ENCODE measurements at places on chromosomes 5 and 9. TPM values are rescaled to one million over a fixed set of nuclear protein-coding genes. Genes with fewer than 3 reads are reported as not detected.

Gene C5orf24
- total RNA-seq: 76.4 TPM

DNA sequence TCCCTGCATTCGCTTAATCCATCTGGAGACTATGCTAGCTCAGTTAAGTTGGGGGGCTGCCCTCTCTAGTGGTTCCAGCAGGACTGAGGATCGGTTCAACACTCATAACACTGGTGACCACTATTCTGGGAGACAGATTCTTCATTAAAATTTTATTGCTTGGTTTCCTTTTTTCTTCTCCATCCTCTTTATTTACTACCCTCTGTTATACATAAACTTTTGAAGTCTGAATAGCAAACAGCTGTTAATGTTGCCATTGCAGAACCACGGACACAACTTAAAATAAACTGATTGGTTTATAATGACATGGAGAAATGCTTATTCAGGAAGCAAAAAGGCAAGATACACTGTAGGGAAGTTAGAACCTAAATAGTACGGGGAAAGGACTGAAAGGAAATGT, 22.1 kb downstream of the IQGAP2 start:
- DNase-seq: no peak

Gene HAVCR1
- not detected for total RNA-seq

Gene IL9
- total RNA-seq: not detected

DNA sequence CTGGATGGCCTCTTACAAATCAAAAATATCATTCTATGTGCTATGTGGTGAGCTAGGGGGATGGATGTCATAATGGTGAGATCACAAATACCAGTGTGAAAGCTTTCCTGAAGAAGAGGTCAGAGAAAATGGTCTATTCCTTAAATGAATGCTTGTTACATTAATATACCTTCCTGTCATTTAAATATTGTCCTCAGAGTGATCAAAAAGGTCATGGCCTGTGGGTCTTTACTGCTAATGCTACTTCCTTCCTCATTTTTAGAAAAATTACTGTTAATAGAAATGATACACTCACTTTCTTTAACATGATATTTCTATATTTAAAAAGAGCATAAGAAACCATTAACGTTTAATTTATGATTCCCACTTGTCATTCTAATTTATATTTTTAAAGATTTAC, 9.7 kb downstream of the OMD start:
- DNase-seq: no peak

Gene TNFSF8
- total RNA-seq: 0.46 TPM

GRCh38 chr9:77449240-77450084, 198.7 kb downstream of the GNA14 start:
- DNase-seq: no peak

DNA sequence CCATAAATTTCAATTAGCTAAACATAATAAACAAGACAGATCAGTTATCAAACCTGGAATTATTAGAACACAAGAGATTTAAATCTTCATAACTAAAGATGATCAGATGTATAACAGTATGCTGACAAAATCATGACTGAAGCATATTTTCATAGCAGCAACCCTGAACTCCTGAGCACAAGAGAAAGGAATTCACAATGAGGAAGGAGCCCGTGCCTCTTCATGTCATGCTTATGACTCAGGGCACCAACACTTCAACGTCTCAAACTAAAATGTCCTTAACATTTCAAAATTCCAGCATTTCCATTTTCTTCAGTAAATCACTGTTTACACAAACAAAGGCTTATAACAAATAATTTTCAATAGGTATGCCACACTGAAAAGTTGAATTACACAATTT, 6.7 kb downstream of the AP3B1 start:
- no peak for DNase-seq

Gene CCDC187
- not detected for total RNA-seq

Gene MRPL36
- total RNA-seq: 42.6 TPM

- peak; percentile 37 for DNase-seq
Observed at GRCh38 chr9:75588808-75589207, 301.7 kb upstream of the PCSK5 start.

DNA sequence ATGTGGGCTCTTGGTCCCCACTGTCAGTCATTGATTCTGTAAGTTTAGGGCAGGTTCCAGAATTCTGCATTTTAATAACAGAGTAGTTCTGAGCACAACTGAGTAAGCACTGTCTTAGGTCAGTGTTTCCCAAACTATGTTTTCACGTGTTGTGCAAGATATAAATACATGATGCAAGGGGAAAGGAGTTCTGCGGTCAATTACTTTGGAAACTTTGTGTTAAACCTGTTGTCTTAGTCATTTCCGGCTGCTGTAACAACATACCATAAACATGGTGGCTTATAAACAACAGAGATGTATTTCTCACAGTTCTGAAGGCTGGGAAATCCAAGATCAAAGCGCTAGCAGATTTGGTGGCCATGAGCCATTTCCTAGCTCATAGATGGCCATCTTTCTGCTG, 69.8 kb downstream of the EQTN start:
- DNase-seq: no peak

- no peak for DNase-seq
Observed at GRCh38 chr5:3353561-3353960, 242.1 kb upstream of the IRX1 start.

GRCh38 chr5:94396687-94397086, 221.7 kb downstream of the KIAA0825 start:
- no peak for DNase-seq

DNA sequence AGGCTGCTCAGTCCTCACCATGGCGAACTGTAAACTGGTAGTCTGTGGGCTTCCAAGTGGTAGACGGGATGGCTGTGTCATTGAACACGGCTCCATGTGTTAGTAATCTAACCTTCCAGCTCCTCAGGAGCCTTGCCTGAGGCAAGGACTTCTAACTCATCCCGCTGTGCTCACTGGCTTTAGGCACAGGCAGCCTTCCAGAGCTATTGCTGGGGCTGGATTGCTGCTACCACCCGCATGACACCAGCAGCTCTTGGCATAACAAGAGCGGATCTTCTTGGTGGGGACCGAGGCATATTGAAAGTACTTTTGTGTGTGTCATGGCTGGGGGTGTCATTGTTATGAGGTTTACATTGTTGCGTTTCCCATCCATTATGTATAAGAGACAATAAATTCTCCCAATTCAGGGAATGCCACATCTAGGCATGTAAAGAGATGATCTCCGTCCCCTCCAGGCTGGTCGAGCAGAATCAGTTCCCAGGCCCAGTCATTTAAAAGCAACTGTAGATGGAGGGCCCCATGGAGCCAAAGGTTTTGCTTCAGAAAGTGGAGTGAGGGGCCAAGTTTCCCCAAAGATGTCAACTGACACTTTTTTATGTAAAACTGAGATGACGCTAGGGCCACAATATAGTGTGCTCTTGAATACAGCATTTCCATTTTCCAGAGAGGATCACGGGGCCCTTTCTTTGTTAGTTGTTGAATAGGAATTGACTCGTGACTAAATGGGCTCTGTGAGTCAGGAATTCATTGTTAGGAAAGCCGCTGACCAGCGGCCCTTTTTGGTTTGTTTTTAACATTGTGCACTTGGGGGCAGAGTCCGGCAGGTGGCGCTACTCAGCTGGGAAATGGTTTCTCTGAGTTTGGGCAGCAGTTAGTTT, 759.5 kb downstream of the TAF11L14 start:
- DNase-seq: no peak

DNA sequence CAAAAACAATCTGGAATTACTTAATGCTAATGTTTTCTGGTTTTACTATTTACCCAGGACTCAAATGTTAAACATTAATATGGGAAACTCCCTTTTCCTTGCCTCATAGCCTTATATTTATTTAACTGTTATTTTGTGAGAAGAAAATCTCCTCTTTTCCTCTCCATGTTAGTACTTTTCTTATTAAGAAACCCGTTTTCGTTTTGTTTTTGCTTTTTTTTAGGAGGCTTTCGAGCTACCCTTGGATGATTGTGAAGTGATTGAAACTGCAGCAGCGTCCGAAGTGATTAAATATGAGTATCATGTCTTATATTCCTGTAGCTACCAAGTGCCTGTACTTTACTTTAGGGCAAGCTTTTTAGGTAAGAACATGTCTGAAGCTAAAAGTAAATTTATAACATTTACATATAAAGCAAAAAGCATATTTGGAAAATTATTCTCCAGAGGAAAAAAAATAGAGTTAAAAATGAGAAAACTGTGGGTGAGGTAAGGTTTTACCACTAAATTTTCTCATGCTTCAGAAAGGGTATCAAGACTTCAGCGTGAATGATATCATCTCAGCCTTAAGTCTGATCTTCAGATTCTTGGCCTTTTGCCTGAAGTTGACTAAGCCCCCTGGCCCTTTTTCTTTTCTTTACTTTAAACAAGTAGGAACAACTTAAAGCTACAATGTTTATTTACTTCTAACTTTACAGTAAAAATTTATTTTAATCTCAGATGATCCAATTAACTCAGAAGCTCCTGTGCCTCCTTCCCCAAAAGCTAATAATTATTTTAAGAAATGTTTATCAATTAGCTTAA, 113.8 kb downstream of the RPS23 start:
- no peak for DNase-seq

Gene DND1
- total RNA-seq: 0.66 TPM

GRCh38 chr5:14714706-14715105, 50.2 kb downstream of the OTULIN start:
- no peak for DNase-seq

DNA sequence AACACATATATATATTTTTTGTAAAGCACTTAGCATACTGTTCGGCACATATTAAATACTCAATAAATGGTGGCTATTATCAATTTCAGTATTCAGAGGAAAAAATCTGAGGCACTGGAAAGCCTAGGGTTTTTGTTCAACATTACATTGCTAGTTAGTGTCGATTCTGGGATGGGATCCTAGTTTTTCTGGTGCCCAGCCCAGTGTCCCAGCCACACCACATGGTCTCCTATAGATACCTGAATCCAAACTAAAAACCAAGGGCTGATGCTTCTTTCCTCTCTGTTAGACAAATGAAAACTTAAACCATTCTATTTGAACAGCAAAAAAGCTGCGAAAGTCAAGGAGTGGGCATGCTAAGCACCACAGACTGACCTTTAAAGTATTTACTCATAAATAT, 810.7 kb upstream of the DMAC1 start:
- DNase-seq: no peak

DNA sequence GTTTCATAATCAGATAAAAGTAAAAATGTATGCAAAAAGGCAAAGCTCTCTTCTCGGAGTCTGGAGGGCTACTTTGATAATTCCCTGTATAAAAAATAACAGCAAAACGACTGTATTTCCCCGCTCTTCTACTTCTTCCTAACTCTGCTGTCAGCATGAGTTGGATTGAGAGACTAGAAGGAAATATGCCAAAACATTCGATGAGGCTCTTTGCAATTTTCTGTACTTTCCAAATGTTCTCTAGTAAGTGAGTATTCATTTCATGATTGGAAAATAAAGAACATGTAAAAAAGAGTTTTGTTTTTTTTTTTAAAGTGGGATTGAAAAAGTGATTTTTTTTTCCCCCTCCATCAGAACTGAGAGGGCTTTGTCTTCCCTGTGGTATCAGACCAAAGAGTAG, 677.5 kb downstream of the ACTL7B start:
- no peak for DNase-seq

DNA sequence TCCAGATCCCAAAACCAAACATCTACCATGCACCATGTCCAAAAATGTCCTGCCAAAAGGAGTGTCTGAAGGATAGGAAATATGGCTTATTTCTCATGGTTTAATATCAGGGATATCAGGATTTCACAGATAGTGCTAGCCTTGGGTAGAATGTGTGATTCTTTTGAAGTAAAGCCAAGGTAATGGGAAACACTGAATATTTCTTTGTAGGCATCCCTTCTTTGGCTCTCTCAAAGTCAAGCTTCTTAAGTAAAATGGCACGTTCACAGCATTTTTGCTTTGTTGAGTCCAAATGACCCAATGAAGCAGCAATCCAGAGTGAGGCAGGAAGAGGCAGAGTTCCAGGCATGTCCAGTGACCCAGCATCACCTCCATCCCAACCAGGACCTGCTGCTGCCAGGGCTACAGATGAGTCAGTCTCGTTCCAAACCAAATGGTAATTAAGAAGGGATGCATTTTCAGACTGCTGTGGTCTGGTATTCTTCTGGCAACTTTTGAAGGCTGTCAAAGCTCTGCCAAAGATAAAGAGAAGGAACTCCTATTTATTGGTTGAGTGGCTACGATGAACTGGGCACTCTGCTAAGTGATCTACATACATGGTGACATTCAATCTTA, 678.8 kb upstream of the KLF4 start:
- peak; percentile 91 for DNase-seq

Gene SLC36A3
- total RNA-seq: not detected

Gene PCDHA1
- not detected for total RNA-seq

Measured in esophagus muscularis mucosa (tissue), 4 donors.